ENCODE measurements at places on chromosomes 11 and 22. TPM values are rescaled to one million over a fixed set of nuclear protein-coding genes. Genes with fewer than 3 reads are reported as not detected.

- DNase-seq: no peak
These were observed 652.1 kb upstream of the CHORDC1 start for GRCh38 chr11:90874986-90875385.

GRCh38 chr11:84686716-84687115 is 940.4 kb downstream of the DLG2 start:
- DNase-seq: no peak

GRCh38 chr11:109892321-109892794 is 200.8 kb upstream of the ZC3H12C start:
- no peak for DNase-seq

DNA sequence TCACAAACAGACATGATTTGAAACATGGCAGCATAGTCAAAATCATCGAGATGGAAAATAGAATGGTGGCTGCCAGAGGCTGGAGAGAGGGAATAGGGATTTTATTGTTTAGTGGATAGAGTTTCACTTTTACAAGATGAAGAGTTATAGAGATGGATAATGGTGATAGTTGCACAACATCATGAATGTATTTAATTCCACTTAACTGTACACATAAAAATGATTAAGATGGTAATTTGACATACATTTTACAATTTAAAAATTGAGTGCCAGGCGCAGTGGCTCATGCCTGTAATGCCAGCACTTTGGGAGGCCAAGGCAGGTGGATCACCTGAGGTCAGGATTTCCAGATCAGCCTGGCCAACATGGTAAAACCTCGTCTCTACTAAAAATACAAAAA is 21.2 kb downstream of the TTC28 start:
- no peak for DNase-seq

The PDE3B gene
- polyA plus RNA-seq: 0.81 TPM

The MRGPRX4 gene
- not detected for polyA plus RNA-seq

The MOGAT2 gene
- polyA plus RNA-seq: 135 TPM

The FOXRED1 gene
- 36.1 TPM for polyA plus RNA-seq

DNA sequence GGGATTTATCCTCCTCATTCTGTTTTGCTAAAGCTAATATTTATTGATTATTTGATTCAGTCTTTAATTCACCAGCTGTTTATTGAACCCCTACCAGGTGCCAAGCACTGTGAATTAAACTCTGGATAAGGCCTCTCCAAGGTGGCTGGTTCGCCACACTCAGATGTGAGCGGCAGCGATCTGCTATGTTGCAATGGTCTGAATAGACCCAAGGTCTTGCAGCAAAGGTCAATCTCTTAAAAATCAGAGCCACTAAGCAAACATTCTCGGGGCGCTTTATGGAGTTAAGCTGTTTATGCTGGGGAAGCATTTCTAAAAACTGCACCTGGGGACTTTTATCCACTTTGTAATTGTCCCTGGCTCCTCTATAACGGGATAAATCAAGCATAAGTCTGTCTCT is 10.5 kb upstream of the TSPAN18 start:
- no peak for DNase-seq

The GGT1 gene
- polyA plus RNA-seq: 219 TPM

The ANGPTL5 gene
- polyA plus RNA-seq: 0.18 TPM

- DNase-seq: no peak
These were observed 6.4 kb upstream of the FOSL1 start for GRCh38 chr11:65906602-65907001.

The PATE4 gene
- 0.03 TPM for polyA plus RNA-seq

The TIMM10B gene
- polyA plus RNA-seq: 18.9 TPM

The NXPE1 gene
- 1.3 TPM for polyA plus RNA-seq

- DNase-seq: no peak
These were observed 8.9 kb downstream of the PATL1 start for GRCh38 chr11:59659981-59660380.

- peak; percentile 24 for DNase-seq
These were observed 18.1 kb upstream of the KLHL35 start for GRCh38 chr11:75450826-75451821.

DNA sequence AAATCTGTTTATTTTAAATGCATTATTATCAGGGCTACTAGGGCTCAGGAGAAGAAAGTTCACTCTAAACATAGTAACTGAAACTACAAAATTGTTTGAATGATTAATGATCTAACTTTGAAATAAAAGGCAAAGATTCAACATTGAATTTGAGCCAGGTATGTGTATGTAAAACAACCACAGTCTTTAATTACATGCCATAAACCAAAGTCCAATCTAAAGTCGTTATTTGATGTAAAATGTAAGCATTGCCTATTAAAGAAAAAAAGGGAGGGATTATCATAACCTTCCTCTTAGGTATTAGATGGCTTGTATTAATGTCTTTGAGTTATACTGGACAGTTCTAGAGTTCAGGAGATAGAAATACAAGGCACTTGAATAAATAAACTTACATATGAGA is 25.2 kb upstream of the PANX1 start:
- DNase-seq: peak; percentile 53

DNA sequence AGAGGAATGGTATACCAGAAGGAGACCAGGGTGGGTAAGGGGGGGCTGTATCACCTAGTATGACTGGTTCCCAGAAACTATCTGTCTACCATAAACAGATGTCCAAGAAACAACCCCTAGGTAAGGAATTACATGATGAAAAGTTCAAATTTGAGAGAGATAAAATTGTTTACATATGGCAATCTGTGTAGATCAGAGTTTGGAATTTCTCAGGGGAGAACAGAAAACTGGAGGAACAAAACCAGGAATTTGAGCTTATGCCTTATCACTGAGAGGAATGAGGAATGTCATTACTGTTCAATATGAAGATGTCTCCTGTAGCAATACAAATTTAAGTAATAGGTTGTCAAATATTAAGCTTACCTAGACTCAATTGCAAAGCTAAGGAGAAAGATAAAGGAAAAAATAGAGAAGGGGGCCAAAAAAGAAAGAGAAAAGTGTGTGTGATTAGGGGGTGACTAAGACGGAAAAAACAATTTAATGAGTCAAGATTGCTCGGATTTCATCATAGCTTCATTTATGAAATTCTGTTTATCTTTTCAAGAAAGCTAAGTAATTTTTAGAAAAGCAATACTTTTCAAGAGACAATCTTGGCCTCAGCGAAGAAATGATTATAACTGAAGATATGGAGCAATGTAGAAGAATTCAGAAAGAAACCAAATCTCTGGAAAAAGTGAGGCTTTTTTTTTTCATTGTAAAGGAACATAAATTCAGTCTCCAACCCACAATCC is 117.8 kb downstream of the APOL5 start:
- no peak for DNase-seq

- no peak for DNase-seq
These were observed 321.1 kb upstream of the PLET1 start for GRCh38 chr11:112581747-112582146.

DNA sequence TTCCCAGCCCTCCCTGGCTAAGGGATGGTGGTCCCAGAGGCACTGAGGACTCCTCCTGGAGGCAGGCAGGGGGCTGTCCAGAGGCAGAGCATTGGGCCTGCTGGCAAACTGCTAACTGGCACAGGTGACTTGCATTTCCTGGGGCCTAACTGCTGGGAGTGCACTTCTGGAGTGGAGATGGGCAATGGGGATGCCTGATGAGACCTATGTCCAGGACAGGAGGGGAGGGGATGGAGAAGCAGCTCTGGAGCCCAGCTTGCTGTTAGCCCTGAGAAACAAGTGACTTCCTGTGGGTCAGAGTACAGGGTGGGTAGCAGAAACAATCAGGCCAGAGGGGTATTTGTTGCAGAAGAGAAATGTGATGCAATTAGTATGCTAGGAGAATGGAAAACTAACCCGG is 253.2 kb downstream of the ST3GAL4 start:
- DNase-seq: no peak

DNA sequence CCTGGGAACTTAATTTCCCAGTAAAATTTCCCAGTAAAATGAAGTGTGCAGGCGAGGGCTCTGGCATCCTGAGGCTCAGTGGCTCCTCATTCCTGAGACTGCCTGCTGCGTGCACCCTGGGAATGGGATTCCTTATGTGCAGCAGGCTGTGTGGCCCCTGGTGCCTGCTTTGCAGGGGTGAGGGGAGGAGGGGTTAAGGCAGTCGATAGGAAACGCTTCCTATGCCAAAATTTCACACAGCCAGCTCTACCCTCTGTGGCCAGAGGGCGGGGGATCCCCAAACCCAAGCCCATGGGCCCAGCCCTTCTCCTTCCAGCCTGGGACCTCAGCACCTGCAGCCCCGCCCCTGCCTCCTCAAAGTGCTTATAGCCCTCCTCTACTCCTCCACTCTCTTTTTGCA is 12.1 kb upstream of the BAIAP2L2 start:
- no peak for DNase-seq

- DNase-seq: peak; percentile 56
These were observed 22.0 kb downstream of the TBRG1 start for GRCh38 chr11:124644426-124645280.

GRCh38 chr11:125476721-125477120 is 19.3 kb downstream of the FEZ1 start:
- no peak for DNase-seq

The AGBL2 gene
- polyA plus RNA-seq: 1.0 TPM

DNA sequence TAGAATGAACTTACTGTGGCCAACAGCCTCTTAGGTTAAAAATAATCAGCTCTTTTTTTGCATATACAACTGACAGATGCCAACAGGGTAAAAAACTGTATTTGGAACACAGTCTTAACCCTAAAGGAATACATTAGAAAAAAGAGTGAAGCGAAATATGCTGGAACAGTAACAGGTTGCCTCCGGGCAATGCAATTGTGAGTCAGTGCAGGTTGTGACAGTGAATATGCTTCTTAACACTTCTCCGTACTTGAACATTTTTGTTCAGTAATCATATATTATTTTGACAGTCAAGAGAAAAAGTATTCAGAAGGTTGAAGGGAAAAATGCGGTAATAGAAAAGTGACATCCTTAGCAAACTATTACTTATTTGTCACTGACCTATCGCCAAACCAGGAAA is 98.5 kb downstream of the DBX1 start:
- no peak for DNase-seq

DNA sequence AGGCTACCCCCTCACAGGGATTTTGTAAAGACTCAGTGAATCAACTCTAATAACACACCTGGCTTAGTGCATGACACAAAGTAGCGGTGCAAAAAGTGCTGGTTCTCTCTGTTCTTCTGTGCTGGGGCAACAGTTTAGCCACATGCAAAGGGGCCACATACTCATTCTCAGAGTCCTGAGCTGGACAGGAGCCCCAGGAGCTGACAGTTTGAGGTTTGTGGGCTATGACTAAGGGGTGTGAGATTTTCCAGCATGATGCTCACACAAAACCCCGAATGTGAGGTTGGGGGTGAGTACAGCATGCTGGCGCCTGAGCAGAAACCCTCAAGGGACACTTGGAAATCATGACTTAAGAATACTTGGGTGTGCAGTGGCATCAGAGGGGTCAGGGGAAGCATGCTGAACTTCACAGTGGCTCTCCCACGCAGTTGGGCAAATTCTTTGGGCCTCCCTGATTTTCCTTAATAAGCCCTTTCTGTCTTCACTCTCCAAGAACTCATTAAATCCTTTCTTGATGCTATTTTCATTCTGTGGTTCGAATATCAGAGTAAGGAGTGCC is 31.0 kb downstream of the TMPRSS5 start:
- DNase-seq: no peak

DNA sequence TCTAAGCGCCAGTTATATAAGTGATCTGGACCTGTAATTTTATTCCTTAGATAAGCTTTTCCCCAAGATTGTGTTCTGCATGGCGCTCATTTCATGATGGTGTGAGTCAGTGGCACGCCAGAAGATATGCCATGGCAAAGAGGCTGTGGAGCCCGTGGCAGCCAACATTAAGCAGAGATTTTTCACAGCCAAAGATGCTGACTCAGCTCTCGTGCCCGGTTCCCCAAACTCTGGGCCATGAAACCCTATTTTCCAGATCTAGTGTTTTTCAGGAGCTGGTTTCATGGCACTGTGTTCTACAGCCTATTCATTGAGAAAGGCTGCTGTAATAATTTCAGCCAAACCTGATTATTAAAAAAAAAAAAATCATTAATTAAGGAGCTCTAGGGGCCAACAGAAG is 15.4 kb upstream of the LINC01488 start:
- peak; percentile 31 for DNase-seq

GRCh38 chr11:122076512-122077120 is 39.4 kb downstream of the BLID start:
- no peak for DNase-seq

The SSH3 gene
- polyA plus RNA-seq: 55.2 TPM

The HSPB2 gene
- polyA plus RNA-seq: not detected

DNA sequence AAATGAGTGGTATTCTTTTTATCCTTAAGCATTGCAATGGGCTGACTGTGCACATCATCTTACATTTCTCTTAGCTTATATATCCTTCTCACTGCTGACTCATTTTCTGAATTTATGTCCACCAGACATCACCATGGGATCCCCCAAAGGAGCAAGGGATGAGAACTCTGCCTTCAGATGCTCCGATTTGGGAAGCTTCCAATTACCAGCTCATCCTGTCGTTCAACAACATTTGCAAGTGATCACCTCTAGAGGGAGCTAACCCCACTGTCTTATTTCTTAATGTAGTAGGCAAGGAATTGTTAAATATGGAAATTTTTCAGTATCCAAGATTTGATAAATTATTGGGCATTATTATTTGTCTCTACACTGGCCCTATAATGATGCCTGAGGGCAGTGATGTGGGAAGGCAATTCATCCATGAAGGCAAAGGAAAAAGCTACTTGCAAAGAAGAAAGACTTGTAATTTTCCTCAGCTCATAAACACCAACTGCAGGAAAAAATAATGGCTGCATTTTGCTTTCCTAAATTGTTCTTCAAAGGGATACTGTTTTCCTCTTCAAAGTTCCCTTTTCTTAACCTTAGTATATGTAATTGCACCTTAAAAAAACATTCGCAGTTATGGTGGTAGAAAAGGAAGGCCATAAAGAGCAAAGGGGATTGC is 102.4 kb upstream of the FSHB start:
- peak; percentile 8 for DNase-seq

- no peak for DNase-seq
These were observed 1185.4 kb downstream of the LRRC4C start for GRCh38 chr11:40274017-40274416.

The PNPLA3 gene
- 0.22 TPM for polyA plus RNA-seq

- no peak for DNase-seq
These were observed 1.4 kb downstream of the TRAPPC4 start for GRCh38 chr11:119019996-119020395.

The PHLDA2 gene
- polyA plus RNA-seq: 55.1 TPM

The OR8H2 gene
- polyA plus RNA-seq: not detected

The MYO7A gene
- polyA plus RNA-seq: 1.6 TPM

Data from small intestine (tissue), 16 donors.